ENCODE measurements at places on chromosomes 2 and 18.

GRCh38 chr2:70779491-70779890, 11.0 kb downstream of the FIGLA start:
- DNase-seq = no peak

DNA sequence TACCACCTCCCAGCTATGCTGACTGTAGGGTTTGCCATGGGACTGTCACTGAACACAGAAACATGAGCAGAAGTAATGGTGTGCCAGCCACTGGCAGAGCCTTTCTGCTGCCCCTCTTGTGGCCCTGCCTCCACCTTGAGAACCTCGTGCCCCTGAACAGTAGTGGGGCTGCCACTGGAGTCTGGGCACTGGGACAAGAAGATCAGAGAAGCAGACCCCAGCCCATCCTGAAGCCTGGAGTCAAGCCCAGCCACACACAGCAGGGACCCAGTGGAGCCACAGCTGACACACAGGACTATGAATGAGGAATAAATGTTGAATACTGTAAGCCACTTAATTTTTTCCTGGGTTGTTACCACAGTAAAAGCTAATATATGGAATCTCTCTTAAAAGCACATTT, 159.6 kb downstream of the NCKAP5 start:
- no peak for DNase-seq

GRCh38 chr2:230661072-230661957, 51.3 kb upstream of the CAB39 start:
- no peak for DNase-seq

DNA sequence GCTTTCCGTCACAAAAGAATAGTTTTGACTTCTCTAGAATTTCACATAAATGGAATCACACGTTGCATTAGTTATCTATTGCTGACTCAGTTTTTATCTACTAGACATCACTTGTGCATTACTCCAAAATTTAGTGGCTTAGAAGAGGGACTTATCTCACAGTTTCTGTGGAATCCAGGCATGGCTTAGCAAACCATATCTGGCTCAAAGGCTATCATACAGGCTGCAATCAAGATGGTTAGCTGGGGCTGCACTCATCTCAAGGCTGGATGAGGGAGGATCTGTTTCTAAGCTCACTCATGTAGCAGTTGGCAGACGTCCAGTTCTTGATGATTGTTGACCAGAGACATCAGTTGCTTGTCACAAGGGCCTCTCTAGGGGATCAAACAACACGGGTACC, 6.6 kb upstream of the DSC3 start:
- DNase-seq = peak; percentile 89

- DNase-seq = no peak
Observed at GRCh38 chr2:367246-367645, 79.4 kb upstream of the ALKAL2 start.

- peak; percentile 60 for DNase-seq
Observed at GRCh38 chr18:75167759-75168618, 41.0 kb downstream of the PTGR3 start.

GRCh38 chr2:147110317-147110716, 734.5 kb upstream of the ACVR2A start:
- no peak for DNase-seq

DNA sequence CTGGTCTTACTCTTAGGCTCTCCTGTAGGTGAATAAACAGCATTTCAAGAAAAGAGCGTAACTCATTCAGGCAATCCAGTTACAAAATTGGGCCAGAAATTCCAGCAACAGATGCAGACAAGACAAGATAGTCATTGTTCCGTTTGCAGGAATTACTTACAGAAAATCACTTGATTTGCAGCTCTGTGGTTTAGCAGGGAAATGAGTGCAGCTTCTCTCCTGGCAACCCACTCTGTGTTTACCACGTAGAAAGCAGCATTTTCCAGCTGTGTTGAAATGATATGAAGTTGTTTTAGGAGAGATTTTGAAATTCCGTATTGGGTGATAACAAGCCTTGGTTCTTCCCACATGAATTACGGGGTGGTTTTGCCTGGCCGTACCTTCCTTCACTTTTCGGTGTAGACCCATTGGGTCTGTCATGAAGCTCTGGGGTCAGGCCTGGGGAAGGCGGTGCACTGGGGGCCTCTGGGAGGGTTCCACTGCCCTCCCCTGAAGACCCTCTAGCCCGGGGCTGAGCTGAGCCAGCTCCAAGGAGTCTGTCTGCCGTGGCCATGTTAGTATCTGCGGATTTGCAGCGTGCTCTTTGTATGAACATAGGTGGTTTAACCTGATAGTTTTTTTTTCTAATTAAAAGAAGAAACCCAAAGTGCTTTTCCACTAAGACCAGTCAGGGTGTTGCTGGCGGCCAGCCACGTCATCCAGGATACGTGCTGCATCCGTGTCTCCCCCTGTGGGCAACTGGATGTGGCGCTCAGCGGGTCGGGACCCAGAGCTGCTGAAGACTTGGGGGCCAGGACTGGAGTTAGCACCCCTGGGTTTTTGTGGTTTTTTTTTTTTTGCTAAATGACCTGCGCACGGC, 58.9 kb upstream of the KCNG2 start:
- no peak for DNase-seq

DNA sequence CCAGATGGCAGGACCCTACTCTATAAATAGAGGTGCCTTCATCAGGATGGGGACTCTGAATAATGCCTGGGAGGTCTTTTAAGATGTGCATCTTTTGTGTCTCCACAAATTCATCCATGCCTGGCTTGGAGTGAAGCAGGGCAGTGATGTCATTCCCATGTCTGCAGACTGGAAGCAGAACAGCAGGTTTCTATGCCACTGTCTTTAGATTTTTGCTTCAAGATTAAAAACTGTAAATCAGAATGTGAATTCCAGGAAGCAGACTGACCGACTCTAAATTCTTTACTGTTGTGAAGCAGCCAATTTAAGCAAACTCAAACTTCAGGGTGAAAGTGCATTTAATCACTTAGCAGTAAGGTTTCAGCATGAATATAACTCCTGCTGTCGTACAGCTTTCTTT, 159.3 kb downstream of the SCG2 start:
- DNase-seq = no peak

GRCh38 chr2:78383576-78383975, 641.9 kb upstream of the REG3G start:
- no peak for DNase-seq

- no peak for DNase-seq
Observed at GRCh38 chr2:101500180-101500579, 25.3 kb upstream of the RFX8 start.

- no peak for DNase-seq
Observed at GRCh38 chr2:219480004-219480403, 18.7 kb upstream of the GMPPA start.

- DNase-seq = no peak
Observed at GRCh38 chr2:134153294-134153880, 100.5 kb upstream of the MGAT5 start.

DNA sequence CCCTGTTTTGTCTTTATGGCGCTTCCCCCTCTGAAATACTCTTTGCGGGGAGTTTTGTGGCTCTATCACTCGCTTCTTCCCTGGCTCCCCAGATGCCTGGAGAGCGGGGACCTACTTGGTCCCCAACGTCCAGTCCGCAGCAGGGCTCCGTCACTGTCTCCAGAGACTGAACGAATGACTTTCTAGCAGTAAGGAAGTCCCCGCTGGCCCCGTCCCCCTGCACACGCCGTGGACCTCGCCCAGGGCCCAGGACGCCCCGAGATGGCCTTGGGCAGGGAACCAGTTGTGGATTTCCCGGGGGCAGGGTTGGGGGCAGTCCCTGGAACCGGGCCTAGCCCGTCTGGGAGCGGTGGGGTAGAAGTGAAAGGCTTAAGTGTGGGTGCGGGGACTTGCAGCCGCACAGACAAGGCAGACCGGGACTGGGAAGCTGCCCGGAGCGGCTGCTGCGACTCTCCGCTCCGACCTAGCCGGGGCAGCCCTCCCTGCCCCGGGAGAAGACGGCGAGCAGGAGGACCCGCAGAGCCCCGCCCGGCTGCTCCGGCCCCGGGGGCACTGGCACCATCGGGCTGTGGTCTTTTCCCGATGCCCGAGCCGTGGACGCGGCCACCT, 821 bp upstream of the EPHA4 start:
- peak; percentile 77 for DNase-seq

DNA sequence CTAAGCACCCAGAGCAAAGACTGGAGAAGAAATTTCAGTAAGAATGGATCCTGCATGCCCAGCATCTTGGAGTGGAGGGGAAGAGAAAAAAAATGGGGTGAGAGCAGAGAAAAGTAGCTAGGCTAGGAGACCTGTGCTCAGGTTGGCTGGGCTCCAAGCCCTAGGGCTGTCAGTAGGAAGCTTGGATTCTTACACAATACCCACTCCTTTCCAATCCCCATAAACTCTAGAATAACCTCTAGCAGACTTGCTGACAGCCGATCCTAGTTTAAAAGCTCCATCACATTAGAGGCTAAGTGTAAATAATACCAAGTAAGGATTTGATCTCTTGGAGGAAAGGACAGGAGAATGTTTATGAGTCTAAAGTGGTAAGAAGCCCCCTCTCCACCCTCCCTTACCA, 46.2 kb upstream of the NABP1 start:
- no peak for DNase-seq

DNA sequence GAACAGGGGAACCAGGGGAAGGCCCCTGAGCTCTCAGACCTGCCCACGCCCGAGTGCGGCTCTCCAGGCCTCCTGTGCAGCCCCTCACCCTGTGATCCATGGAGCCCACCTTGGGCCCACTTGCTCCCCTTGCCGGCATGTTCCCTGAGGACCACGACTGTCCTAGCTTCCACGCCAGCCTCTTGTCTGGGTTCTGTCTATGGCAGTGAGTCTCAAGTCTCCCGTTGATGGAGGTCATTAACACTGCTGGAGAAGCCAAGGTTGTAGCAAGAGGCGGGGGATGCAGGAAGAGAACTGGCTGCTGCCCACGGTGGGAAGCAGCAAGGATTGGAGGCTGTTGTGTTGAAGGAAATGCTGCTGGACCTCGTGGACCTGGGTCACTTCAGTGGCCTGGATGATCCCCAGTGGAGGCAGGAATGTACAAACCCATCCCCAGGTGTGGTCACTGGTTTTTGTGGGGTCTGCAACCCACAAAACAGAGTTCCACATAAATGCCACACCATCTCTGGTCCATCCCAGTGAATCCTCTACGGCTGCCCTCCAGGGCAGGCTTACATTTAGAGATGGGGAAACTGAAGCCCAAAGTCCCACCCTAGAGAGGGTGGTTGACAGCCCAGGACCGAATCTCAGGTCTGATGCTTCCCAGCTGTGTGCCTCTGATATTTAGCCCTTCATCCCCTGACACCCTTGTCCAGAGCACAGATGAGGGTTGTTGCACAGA, 150.3 kb downstream of the NDUFA10 start:
- DNase-seq = no peak

- DNase-seq = no peak
Observed at GRCh38 chr18:25288340-25288938, 63.5 kb downstream of the ZNF521 start.

DNA sequence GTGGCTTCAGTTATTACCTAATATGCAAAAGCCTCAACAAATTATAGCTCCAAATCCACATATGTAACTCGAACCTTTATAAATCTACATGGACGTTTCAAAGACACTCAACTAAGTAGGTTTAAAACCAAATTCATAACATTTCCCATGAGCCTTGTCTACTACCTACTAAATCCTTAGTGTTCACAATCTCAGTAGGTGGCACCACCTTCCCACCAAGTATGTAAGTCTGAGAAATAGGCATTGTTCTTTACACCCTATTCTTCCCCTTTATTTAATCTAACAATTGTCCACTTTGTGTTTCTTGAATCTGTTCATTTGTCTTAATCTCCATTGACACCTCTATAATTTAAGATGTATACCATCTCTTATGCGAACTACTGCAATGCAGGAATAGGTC, 4.6 kb downstream of the PIGN start:
- DNase-seq = no peak

DNA sequence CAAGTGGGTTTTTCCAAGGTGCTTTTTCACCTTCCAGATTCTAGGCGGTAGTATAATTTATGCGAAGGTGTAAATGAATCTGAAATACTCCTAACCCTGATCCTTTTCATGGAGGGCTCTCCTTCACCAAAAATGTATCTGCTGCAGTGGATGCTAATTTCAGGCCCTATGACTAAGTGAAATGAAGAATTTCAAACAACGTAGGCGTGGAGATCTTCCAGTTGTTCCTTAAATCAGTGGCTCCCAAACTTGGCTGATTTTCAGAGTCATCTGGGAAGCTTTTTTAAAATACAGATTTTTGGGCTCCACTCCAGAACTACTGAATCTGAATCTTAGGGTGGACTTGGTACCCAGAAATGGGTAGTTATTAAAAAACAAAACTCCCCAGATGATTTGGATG, 5.5 kb downstream of the GCKR start:
- DNase-seq = no peak

GRCh38 chr18:30175061-30175574, 867.4 kb downstream of the DSC3 start:
- DNase-seq = no peak

GRCh38 chr2:181540421-181540820, 83.2 kb downstream of the ITGA4 start:
- DNase-seq = no peak

DNA sequence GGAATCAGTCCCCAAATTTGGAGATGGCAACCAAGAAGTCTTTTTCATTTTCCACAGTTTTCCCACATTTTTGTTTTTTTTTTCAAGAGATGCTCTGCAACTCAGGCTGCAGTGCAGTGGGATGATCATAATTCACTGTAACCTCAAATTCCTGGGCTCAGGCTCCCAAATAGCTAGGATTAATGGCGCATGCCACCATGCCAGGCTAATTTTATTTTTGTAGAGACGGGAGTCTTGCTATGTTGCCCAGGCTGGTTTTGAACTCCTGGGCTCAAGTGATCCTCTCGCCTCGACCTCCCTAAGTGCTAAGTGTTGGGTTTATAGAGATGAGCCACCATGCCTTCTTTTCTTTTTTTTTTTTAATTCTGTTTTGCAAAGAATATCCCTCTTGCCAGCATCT, 35.2 kb downstream of the PCBP1 start:
- DNase-seq = no peak

DNA sequence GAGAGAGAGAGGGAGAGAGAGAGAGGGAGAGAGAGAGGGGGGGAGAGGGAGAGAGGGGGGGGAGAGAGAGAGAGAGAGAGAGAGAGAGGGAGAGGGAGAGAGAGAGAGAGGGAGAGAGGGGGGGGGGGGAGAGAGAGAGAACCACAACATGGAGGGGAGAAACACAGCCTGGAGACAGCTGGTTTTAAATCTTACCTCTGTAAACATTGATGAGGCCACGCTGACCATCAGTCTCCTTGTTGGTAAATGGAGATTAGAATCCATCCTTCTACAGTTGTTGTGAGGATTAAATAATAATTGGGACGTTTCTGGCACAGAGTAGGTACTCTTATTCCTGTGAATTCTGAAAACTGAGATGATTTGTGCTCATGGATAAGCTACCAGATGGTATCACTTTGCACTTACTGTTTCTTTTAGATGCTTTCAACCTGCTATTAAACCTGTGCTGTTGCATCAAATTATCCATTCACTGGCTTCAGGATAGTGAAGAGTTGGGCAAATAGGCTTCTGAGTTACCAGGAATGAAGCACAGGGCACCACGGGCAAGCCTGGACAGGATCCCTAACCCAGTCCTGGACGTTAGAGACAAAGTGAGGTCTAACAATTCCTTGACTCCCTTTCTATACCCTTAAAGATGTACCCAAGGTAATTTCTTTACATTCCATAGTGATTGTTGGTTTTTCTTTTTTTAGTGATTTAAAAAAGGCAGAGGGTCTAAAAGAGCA, 318.1 kb downstream of the ZNF521 start:
- peak; percentile 52 for DNase-seq

All from NCI-H1417 (cell line).